ENCODE measurements at places on chromosomes 2 and 18.

DNA sequence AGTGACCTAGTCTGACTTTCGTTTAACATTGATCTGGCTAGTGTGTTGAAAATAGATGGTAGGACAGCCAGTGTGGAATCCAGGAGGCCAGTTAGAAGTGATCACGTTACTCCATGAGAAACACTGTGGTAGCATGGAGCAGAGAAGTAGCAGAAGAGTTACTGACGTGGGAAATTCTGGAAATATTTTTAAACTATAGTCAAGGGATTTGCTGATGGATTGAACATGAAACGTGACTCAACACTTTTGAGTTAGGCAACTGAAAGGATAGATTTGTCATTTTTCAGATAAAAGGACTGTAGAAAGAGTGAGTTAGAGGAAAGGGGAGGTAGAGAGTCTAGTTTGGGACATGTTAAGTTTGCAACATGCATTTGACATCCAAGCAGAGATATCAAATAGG lies 130.4 kb downstream of the IRS1 start:
- no peak for DNase-seq

- no peak for DNase-seq
These were observed 7.8 kb upstream of the NARS1 start for GRCh38 chr18:57629422-57629821.

DNA sequence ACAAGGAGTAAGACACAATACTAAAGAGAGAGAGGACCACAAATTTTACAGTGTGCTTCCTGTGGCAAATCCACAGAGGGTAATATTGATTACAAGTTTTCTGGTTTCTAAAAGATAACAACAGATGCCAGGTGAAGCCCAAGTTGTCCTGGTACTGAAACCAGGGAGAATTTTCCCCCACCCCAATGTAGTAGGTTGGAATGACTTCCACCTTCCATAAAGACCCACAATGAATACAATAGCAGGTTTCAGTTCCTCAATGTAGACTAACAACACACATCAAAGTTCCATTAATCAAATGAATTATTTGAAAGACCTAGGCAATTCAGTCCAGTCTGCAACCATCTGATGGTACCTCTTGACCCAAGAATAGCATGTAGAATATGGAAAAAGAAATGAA lies 44.0 kb upstream of the TMEM247 start:
- no peak for DNase-seq

- no peak for DNase-seq
These were observed 219.0 kb upstream of the DSEL start for GRCh38 chr18:67735506-67735905.

DNA sequence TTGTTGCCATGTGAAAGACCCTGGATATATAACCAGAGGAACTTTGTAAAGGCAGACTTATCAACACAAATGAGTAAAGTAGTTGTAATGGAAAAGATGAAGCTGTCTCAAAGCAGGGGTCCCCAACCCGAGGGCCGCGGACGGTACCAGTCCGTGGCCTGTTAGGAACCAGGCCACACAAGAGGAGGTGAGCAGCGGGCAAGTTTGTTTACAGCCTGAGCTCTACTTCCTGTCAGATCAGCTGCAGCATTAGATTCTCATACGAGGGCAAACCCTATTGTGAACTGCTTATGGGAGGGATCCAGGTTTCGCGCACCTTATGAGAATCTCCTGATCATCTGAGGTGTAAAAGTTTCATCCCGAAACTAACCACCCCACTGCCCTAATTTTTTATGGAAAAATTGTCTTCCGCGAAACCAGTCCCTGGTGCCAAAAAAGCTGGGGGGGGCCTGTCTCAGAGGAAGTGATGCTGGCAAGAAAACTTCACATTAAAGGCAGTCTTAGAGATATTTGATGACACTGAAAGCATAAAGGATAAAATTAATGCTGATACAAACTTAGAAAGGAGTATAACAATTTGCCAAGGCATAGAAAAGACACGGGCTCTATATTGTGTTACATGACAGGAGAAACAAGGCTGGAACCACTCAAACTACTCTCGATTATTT lies 57.5 kb upstream of the MSTN start:
- no peak for DNase-seq

- DNase-seq: no peak
These were observed 128.4 kb downstream of the CABLES1 start for GRCh38 chr18:23263551-23264235.
